ENCODE measurements at places on chromosomes 1 and 21.

DNA sequence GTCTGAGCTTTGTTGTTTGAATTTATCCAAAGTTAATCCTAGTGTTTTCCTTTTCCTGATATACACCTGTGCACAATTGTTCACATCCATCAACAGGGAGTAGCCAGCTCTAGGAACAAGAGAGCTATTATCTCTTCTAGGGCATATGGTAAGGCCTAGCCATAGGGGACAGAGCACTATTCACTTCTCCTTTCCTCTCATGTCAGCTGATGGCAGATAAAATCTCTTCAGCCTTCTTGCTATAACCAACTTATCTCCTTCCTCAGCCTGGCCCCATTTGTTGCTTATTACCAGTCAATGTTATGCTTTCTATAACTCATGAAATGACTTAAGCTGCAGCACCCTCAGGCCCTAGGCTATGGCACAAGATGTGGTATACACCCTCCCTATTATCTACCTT is 38.9 kb downstream of the PATJ start:
- no peaks in the 10 kb centered on the region for H3K36me3 ChIP-seq
- DNase-seq, result no peak
- no peak overlapping the region for H3K27ac ChIP-seq
- no peak overlapping the region for H3K4me3 ChIP-seq
- H3K4me1 ChIP-seq, result no peaks in the 10 kb centered on the region
- H3K27me3 ChIP-seq, result no peaks in the 10 kb centered on the region

DNA sequence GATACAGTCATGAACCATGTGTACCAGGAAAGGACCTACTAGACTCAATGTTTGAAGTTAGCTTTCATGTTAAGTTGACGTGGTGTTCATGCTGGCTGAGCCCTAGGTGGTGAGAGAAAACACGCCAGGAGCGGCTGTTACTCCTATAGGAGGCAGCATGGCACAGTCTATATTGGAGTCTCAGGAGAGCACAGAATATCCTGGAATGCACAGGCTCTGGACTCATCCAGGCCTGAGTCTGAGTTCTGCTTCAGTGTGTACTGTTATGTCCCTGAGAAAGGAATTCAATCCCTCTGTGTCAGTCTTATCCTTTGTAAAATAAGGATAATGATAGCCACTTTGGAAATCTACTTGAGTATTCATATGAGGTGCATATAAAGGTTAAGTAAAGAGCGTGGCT is 41.2 kb downstream of the DPT start:
- H3K4me1 ChIP-seq, result peaks cover 6% of the 10 kb centered on the region
- H3K36me3 ChIP-seq, result no peaks in the 10 kb centered on the region
- no peak overlapping the region for H3K4me3 ChIP-seq
- H3K27me3 ChIP-seq, result no peaks in the 10 kb centered on the region
- H3K27ac ChIP-seq, result no peak overlapping the region
- no peak for DNase-seq

GRCh38 chr1:180167721-180168467 is 13.2 kb downstream of the QSOX1 start:
- no peak overlapping the region for H3K27ac ChIP-seq
- DNase-seq, result no peak
- no peaks in the 10 kb centered on the region for H3K36me3 ChIP-seq
- no peak overlapping the region for H3K4me3 ChIP-seq

- no peak for DNase-seq
- H3K4me3 ChIP-seq, result no peak overlapping the region
- H3K27ac ChIP-seq, result no peak overlapping the region
- peaks cover 2% of the 10 kb centered on the region for H3K27me3 ChIP-seq
- H3K4me1 ChIP-seq, result no peaks in the 10 kb centered on the region
These were observed 173.9 kb upstream of the DUSP10 start for GRCh38 chr1:221915764-221916163.

DNA sequence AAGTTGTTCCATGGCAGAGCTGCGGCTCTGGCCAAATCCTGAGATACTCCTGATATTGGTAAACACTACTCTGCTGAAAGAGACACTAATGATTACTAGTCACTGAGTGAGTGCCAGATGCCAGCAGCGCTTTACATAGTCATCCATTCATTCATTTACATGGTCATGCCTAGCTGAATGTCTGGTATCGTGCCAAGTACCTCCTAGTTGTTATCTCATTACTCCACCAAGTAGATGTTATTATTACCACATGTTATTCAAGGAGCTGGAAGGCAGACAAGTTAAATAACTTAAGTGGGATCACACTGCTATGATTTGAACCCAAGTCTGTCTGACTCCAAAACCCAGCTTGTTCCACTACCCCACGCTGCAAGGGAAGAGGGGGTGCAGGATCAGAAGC is 4.7 kb downstream of the OLFML2B start:
- H3K4me3 ChIP-seq, result no peak overlapping the region
- H3K27me3 ChIP-seq, result peaks cover 20% of the 10 kb centered on the region
- H3K27ac ChIP-seq, result no peak overlapping the region
- peaks cover 14% of the 10 kb centered on the region for H3K36me3 ChIP-seq
- H3K4me1 ChIP-seq, result peaks cover 10% of the 10 kb centered on the region

GRCh38 chr1:3545363-3546047 is 65.8 kb downstream of the MEGF6 start:
- H3K27me3 ChIP-seq, result no peaks in the 10 kb centered on the region
- peaks cover 7% of the 10 kb centered on the region for H3K4me1 ChIP-seq
- H3K4me3 ChIP-seq, result no peak overlapping the region
- no peak for DNase-seq

Measured in neural crest cell (in vitro differentiated cells).